Caki2 (cell line): ENCODE measurements at places on chromosomes 11 and 22. TPM values are rescaled to one million over a fixed set of nuclear protein-coding genes. Genes with fewer than 3 reads are reported as not detected.
A peak's percentile ranks its signal among the peaks of the same experiment; 100 is the strongest.

- no peak for DNase-seq
These were observed 15.9 kb upstream of the PIK3IP1 start for GRCh38 chr22:31308181-31308580.

- no peak for DNase-seq
These were observed 147.8 kb upstream of the ARHGAP20 start for GRCh38 chr11:110859998-110860397.

- DNase-seq = no peak
These were observed 6.7 kb downstream of the SLC22A12 start for GRCh38 chr11:64597671-64598101.

- DNase-seq = no peak
These were observed 484.6 kb downstream of the OPCML start for GRCh38 chr11:133047771-133048115.

DNA sequence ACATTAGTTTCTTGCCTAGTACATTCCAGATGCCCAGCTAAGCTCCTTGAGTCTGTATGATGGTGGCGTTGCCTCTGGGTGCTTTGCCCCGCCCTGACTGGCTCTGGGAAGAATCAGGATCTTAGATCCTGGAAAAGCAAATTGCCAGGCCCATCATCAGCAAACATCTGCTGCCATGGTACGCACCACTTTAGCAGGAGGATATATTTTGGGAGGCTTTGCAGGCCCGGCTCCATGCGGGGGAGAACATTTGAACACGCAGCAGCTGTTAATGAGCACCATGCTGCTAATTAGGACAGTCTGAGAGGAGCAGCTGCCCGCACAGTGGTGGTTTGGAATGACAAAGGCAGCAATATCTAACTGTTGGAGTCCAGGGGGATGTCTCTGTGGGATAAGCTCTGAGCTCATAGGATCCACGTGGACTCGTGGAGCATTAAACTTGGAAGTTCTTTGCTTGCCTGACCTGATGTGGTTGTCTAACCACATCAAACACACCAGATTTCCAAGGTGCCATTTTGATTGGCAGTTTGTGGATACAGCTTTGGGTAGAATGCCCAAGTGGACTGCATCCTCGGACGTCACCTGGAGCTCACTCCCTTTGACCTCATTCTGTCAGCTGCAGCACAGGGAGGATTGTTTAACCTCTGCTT lies 217.0 kb upstream of the ZBED5 start:
- DNase-seq = no peak

DNA sequence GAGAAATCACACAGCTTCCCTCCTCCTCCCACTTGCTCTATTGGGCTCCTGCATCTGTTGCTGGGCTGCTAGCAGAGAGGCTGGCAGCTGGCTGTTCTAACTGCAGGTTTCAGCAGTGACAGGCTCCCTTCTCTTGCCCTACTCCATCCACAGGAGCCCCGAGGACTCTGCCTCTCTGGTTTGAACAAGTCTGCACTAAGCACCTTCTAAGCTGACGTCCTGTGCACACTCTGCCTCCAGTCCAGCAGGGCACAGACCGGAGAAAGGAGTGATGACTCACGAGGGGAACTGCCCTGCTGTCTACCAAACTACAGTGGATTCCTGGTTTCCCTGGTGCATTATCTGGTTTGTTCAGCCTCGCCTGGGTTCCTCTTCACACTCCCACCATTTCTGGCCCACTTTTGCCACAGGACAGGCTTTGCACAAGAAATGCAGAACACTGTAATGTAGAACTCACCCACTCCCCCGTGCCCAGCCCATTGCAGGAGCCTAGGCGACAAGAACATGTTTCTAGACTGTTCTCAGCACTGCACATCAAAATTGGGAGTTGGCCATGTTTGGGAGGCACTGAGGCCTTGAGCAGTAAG lies 26.0 kb downstream of the IL10RA start:
- DNase-seq = peak; percentile 2

DNA sequence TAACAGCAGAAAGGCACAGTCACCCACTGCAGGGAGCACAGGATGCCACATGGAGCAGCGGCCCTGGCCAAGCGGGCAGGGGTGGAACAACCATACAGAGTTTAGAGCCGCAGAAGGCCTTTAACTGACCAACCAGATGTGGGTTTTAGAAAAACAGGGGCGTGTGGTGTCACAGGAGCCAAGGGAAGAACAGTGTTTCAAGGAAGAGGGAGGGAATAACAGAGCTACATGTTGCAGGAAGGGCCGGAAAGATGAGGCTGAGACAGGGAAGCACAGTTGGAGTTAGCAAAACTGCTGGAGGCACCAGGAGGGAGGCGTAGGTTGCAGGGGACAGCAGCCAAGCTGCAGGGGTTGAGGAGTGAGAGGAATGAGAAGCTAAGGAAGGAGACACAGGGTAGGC lies 7.8 kb upstream of the NAA40 start:
- DNase-seq = no peak

DNA sequence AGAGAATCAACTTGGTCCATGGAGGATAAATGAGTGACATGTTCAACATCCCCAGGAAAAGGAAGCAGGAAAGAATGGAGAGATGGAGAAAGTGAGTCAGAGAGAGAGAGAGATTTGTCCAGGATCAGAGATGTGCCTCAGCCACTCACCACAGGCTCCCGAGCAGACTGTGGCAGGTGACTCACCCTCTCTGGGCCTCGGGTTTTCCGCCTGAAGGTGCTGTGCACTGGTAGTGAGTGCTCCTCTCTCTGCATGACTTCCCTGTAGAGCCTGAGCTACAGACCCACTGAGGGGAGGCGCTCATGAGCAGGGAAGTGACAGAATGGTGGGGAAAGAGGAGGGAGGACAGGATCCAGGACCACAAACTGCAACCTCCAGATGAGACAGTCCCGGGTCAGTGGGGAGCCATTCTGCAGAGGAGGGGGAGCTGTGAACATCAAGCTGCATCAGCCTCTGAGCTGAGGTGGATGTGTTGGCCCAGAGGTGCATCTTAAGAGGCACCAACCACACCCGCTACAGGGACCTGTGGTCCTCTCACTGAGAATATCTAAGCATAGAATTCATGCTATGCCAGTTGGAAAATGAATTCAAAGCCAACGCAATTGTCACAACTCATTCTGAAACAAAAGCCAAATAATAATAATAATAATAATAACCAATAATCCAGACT lies 433.4 kb downstream of the BRD1 start:
- no peak for DNase-seq

DNA sequence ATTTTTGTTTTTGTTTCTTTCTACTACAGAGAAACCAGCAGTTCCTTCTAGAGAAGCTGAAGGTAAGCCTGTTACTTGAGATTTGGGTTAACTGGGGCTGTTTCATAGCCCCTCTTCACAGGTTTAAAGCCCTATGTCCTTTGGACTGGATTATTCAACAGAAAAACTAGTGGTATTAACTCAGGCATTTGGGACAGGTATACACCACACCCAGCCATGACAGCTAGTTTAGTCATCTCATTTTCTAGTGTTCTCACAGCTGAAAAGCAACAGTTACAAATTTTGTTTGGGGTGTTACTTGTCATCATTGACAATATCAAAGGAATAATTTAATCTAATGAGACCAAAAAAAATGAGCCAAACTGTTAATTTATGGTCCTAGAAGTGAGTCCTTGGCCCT lies 14.0 kb downstream of the LAYN start:
- no peak for DNase-seq

- DNase-seq = no peak
These were observed 38.3 kb upstream of the CEP295 start for GRCh38 chr11:93623179-93623578.

DNA sequence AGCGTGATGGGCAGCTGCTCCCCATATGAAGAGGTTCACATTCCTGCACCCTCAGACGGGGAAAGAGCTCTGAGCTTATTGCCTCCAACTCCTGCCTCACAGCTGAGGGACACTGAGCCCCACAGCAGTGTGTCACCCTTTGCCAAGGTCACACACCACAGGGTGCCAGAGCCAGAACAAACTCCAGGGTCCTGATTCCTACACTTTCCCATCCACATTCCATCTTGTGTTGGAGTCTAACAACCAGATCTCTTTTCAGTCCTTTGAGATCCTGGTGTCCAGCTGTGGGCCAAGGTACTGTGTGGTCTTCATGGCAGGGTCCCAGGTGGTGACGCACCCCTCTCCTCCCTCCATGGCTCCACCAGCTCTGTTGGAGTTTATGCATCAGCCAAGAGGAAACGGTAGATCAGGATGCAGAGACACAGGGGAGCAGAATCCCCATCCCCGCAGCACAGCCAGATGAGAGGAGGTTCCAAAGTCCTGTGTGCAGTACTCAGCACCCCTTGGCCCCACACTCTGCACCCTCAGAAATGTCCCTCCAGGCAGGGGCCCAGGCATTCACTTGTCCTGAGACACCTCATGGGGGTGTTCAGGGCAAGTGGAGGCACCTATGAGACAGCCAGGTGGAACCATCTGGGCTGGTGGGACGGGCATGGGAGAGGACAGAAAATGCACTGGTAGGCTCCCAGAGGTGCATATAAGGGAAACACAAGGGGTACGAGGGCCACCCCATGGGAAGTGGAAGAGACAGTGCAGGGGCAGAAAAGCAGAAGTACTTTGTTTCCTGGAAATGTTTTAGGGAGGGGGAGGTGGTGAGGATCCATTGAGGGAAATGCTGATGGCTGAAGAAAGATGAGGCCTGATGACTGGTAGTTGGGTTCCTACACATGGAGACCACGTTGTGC lies 32.6 kb upstream of the GNAZ start:
- no peak for DNase-seq

DNA sequence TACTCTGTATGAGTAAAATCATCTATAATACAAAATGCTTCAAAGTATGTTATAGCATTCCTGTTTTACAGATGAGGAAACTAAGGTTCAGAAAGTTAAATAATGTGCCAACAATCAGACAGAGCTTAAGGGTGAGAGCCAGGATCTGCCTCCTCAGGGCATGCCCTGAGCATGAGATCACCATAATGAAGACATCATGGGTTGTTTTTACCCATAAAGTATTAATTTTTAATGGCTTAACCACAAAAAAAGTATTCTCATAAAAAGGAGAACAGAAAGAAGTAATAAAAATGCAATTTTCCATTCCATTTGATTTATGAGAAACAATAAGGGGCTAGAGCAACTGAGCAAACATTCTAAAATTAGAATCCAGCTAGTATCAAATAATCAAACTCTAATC lies 534.3 kb upstream of the ARHGAP42 start:
- DNase-seq = no peak

DNA sequence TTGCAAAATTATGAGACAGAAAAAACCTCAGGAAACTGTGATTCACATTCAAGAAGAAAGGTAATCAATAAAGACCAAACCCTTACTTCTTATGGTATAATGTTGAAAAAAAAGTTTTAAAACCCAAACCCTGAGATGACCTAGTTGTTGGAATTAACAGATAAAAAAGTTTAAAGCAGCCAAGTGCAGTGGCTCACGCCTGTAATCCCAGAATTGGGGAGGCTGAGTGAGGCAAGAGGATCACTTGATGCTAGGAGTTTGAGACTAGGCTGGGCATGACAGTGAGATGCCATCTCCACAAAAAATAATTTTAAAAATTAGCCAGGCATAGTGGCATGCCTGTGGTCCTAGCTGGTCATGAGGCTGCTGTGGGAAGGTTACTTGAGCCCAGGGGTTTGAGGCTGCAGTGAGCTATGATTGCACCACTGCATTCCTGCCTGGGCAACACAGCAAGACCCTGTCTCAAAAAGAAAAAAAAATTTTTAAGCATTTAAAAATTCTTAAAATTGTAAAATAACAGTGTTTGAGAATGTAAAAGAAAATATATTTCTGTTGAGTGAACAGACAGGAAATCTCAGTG lies 85.1 kb downstream of the EFCAB6 start:
- no peak for DNase-seq

- DNase-seq = peak; percentile 93
These were observed 16.9 kb downstream of the CTNND1 start for GRCh38 chr11:57778318-57779037.

GRCh38 chr11:27535103-27535502 lies 28.5 kb upstream of the LIN7C start:
- no peak for DNase-seq

- no peak for DNase-seq
These were observed 112.4 kb downstream of the KIRREL3 start for GRCh38 chr11:126888115-126888712.

GRCh38 chr22:39343259-39344045 lies 6.3 kb upstream of the SYNGR1 start:
- DNase-seq = peak; percentile 62

- DNase-seq = no peak
These were observed 848.7 kb downstream of the OPCML start for GRCh38 chr11:132683602-132684001.

DNA sequence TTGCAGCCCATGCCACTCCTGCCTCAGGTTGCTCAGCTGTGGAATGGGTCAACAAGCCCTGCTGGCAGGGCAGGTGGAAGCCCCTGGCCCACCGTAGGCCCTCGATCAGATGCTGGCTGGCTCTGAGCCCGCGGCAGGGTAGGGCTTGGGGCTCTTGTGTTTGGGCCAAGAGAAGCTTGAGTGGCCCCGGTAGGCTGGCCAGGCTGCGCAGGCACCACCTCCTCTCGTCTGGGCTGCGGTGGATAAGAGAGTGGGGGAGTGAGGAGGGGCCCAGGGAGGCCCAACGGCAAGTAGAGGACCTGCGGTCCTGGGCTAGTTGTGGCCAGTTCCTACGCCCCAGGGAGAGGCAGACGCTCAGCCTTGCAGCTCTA lies 115.2 kb downstream of the CEP164 start:
- no peak for DNase-seq

- no peak for DNase-seq
These were observed 110.3 kb downstream of the DSCAML1 start for GRCh38 chr11:117686711-117687110.

DNA sequence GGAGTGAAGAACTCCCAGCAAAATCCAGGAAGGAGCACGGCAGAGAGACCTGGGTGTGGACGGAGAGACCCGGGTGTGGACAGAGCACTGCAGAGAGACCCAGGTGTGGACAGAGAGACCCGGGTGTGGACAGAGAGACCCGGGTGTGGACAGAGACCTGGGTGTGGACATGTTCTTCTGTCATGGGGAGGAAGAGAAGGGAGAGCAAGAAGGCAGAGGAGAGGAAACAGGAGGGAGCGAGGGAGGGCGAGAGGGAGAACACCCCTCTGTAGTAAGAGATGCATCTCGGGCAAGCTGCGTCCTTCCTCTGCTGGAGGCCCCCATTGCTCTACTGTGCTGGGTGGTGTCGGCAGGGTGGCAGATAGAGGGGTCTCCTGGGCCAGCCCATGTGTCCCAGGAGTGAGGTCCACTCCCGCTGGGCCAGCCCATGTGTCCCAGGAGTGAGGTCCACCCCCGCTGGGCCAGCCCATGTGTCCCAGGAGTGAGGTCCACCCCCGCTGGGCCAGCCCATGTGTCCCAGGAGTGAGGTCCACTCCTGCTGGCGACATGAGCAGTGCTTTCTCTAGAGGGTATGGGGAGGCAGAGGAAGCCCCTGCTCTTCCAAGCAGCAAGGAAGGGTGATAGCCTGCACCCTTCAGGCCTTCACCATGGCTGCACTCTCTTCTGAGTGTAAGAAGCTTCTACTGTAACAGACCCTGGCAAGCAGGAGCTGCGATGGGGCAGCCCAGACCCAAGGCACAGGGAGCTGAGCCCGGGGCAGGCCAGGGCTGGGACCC lies 934.2 kb downstream of the BRD1 start:
- DNase-seq = no peak

Gene RAPSN
- total RNA-seq = not detected in 2 replicates

Gene APOL5
- total RNA-seq = not detected in 2 replicates

Gene SGSM1
- 0.06 and 0.27 TPM in 2 replicates for total RNA-seq

Gene GLYAT
- total RNA-seq = not detected in 2 replicates

Gene UPK2
- total RNA-seq = not detected in 2 replicates

Gene ZNF214
- total RNA-seq = 2.0 and 27.9 TPM in 2 replicates

Gene NCR3LG1
- 1.8 TPM in 2 replicates for total RNA-seq

Gene MMP27
- not detected in 2 replicates for total RNA-seq

Gene TTLL12
- total RNA-seq = 38.8 and 48.9 TPM in 2 replicates

Gene RAB38
- 12.7 and 21.2 TPM in 2 replicates for total RNA-seq

Gene OR2AT4
- total RNA-seq = not detected in 2 replicates

Gene GDPD4
- not detected in 2 replicates for total RNA-seq

Gene FADD
- 62.4 and 93.2 TPM in 2 replicates for total RNA-seq
